NCI-H510A (cell line): ENCODE measurements at places on chromosomes 4 and X.

GRCh38 chr4:73918058-73918457 lies 48.9 kb downstream of the CXCL1 start:
- DNase-seq = no peak

- DNase-seq = no peak
Measured at GRCh38 chr4:86223472-86223871, 136.4 kb downstream of the MAPK10 start.

DNA sequence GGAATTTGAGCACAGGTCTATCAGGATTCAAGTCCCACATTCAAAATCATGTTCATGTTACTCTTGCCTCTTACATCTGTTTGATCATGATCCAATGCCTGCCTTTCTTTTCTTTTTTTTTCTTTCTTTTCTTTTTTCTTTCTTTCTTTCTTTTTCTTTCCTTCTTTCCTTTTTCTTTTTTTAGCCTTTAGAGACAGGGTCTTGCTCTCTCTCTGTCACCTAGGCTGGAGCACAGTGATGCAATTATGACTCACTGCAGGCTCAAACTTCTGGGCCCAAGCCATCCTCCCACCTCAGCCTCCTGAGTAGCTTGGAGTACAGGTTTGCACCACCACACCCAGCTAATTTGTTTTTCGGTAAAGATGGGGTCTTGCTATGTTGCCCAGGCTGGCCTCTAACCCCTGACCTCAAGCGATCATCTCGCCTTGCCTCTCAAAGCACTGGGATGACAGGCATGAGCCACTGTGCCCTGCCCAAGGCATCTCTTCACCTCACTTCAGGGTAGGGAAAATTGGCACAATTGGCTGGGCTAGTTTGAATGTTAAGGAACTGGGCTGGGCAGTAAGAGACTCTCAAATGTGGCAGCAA lies 359.2 kb downstream of the FBXW7 start:
- no peak for DNase-seq

DNA sequence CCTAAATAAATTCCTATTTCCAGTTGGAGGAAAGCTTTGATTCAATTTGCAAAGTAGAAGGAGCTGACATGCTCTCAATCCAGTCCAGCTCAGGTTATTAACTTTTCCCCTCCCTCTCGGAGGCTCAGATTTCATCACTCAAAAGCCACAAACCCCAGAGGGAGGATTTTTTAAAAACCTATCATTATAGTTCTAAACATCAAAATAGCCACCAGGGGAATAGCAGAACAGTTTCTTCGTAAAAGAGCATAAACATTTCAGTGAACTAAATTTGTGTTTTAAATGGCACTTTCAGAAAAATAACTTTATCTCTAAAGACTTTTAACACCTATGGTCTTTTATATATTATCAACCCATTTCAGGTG lies 8.8 kb downstream of the GPRIN3 start:
- no peak for DNase-seq

GRCh38 chr4:157040405-157040804 lies 35.5 kb upstream of the GLRB start:
- DNase-seq = no peak

DNA sequence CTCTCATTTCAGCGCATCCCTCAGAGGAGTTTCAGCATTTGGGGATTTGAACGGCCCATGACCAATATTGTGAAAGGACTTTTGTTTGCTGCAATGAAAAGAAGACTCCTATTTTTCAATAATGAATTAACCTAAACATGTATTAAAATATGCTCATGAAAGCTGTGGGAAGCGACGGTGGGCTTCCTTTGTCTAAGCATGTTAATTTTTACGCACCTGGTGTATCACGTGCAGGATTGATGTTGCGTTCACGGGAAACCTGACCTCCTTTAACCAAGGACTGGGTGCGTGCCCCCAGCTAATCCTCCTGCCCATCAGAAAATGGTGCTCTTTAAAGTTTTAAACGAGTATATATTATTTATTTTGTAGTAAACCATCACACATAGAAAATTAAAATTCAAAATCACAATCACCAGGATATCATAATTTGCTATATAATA lies 590 bp upstream of the CCDC110 start:
- DNase-seq = no peak
